ENCODE measurements at places on chromosomes 16 and 17. TPM values are rescaled to one million over a fixed set of nuclear protein-coding genes. Genes with fewer than 3 reads are reported as not detected.

DNA sequence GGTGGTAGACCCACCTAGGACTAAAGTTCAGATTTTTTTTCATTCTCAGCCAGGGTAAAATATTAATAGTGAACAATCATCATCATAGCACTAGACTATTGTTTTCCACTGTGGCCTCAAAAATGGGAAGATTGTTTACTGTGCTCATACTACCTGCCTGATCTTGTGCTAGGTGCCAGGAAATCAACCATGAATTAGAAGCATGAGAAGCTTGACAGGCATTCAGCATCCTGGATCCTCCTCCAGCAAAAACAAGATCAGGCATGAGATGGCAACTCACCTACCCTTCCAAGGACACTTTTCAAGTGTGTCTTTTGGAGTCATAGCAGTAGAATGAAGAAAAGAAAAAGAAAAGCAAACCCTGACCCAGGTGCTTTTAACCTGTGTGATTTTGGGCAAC, 174.2 kb downstream of the CYLD start:
- no peak for DNase-seq

GRCh38 chr17:51533821-51534220, 273.5 kb downstream of the UTP18 start:
- peak; percentile 29 for DNase-seq

DNA sequence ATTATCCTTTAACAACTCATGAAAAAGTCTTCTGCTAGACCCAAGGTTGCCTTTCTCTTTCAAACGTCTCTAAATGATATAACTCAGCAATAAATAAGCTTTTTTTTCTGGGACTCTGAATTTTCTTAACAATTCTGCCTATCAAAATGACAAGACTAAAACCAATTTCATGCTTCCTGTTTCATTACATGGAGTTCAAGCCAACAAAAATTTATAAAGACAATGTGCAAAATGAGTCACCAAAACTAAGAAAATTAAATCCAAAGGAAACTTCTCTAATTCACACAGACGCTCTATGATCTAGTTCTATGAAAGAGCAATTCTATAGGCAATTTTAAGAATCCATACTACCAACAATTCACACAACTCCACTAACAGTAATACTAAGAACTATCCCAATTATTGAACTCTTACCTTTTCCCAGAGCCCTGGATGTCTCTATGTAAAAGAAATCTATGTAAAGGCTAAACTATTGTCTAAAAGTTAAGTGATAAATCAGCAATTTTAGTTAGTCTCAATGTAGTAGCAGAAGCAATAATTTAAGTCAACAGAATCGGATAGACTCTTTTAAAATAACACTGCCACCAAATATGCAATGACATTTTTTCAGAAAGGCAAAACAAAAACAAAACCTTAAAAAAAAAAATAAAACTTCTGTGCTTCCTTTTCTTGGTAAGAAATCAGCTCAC, 44.2 kb downstream of the ZZEF1 start:
- no peak for DNase-seq

GRCh38 chr17:27895940-27896535, 2.9 kb upstream of the LYRM9 start:
- DNase-seq, result no peak

DNA sequence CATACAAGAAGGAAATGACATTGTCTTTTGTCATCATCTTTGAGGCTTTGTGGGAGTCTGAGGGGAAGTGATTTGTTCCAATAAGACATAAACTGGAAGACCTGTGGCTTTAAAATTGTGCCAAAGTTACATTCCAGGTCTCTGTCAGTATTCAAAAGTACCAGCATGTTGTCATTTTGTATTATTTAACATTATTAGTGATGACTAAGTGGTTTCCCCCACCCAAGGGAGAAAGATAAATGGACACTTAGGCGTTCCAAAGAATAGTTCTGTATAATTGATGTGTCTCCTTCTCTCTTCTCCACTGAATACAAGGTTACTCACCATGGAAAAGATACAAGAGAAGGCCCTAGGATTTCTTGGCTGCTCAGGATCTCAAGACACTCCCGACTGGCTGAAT, 3.8 kb downstream of the CFAP97D1 start:
- DNase-seq, result no peak

DNA sequence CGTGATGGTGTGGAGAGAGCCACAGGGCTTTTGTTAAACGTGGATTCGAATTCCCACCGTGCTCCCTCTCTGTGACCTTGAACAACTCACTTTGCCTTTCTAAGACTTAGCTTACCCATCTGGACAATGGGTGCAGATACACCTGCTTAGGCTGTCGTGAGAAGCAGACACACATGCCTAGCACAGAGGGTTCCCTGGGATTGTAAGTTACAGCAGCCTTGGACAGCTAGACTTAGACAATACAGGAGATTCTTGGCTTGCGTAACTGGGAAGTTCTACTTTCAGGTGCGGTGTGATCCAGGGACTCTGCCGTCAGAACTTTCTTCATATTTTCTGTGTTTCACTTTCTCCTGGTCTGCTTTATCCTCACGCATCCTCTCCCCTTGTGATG, 127.0 kb downstream of the ABCC1 start:
- no peak for DNase-seq

DNA sequence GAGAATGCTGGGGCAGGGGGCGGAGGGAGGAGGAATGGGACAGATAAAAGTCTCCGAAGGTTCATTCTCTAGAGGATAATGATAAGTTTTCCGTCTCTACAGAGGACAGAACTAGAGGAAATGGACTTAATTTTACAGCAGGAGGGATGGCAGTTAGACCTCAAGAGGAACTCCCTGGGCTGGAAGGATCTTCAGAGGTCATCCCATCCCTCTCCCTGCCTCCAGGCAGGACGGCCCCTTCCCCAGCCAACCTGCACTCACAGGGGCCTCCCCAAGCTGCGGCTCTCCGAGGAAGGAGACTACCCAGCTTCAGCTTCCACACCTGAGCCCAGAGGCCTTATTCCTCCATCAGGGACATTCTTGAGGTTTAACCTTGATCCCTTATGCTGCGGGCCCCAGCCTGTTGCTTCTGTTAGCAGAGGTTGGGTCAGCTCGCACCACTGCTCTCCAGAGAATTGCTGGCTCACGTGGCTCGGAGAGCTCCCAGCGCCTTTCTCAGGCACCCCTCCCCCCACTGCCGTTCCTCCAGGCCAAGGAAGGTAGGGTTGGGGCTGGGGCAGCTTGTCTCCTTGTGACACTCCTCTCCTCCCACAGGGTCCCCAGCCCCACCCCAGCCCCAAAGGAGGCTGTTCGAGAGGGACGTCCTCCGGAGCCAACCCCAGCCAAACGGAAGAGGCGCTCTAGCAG, 8.5 kb downstream of the ELOB start:
- DNase-seq, result no peak

TBC1D3E gene
- polyA plus RNA-seq, result not detected

SMTNL2 gene
- polyA plus RNA-seq, result 67.8 TPM

FBXW10 gene
- polyA plus RNA-seq, result 0.44 TPM

Data from renal pelvis (tissue), 12 donors.